Right atrium auricular region (tissue), 2 donors: ENCODE measurements at places on chromosomes 16 and 17. TPM values are rescaled to one million over a fixed set of nuclear protein-coding genes. Genes with fewer than 3 reads are reported as not detected.

The VMO1 gene
- 3.9 TPM for total RNA-seq

The TSPAN10 gene
- total RNA-seq: not detected

The NOTUM gene
- total RNA-seq: 0.35 TPM

The MT1A gene
- total RNA-seq: not detected

The RCVRN gene
- total RNA-seq: 0.37 TPM

The AXIN2 gene
- total RNA-seq: 29.8 TPM

The GCGR gene
- not detected for total RNA-seq

The ASGR1 gene
- total RNA-seq: 1.6 TPM

The EXOC3L1 gene
- 2.2 TPM for total RNA-seq

The SOX15 gene
- total RNA-seq: 11.5 TPM

The SPNS2 gene
- total RNA-seq: 7.2 TPM
